ENCODE measurements at places on chromosomes 12 and 14.

DNA sequence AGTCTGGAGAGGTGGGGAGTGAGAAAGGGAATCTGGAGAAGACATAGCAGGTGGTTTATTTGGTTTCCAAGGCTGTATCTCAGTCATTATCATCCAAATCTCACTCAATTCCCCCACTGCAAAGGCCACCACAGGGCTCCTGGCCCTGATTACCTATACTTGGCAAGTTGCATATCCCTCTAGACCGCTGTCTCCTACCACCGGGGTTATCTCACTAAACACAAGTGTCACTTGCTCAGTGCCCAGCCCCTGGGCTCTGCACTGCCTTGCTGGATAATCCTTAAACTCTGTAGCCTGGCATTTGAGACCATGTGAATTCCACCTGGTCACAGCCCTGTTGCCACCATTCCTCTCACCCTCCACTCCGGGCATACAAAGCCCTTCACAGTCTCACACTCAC, 119.0 kb downstream of the RTN1 start:
- DNase-seq: no peak

- DNase-seq: no peak
Observed at GRCh38 chr12:91902860-91903683, 242.6 kb downstream of the BTG1 start.

- no peak for DNase-seq
Observed at GRCh38 chr14:105853089-105853906, 326.9 kb downstream of the TMEM121 start.

DNA sequence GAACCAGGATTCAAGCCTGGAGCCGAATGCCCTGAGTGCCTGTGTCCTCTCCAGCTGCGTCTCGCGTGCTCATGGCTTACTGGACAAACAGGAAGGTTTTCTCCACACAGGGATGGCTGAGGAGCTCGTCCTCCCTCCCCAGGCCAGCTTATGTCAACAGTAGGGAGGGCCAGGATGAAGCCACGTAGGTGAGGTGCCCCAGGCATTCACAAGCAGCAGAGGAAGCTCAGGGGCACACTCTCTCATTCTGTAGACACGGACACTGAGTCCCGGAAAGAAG, 49.3 kb downstream of the TRPV4 start:
- DNase-seq: no peak

GRCh38 chr12:90399357-90399756, 555.6 kb downstream of the CCER1 start:
- no peak for DNase-seq

- DNase-seq: no peak
Observed at GRCh38 chr14:28673056-28673455, 93.5 kb upstream of the FOXG1 start.

DNA sequence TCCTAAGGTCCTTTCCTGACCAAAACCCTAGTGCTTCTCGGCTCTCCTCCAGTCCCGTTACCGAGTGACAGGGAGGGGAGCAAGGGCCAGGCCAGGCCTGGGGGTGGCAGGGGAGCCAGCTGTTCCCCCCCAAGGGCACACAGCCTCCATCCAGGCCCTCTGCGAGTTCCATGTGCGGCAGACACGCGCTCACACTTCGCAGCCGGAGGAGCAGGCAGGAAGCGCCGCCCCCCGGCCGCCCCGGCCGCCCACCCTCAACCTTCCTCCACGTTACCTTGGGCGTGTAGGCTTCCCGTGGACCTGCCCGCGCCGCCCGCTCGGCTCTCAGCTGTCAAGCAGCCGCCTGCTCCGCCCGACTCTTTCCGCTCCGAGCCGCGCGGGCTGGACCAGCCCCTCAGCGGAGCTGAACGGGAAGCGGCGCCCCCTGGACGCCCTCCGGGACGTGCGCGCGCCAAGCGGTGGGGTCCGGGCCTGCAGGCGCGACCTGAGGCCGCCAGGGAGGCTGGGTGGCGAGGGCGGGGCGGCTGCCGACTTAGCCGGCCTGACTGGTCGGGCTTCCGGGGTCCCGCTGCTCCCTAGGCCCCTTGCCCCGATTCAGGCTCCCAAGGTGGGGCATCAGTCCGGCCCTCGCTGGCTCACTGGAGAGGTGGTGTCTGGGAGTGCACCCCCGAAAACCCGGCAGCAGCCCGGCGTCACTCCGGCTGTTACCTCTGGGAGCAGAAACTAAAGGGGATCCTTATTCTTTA, at the start of gene CRACR2A:
Gene CRACR2A (minus strand): TSS at position 369 of the 746 bp plus-strand sequence. CDS start 56,110 bp downstream, outside the sequence.
- peak; percentile 81 for DNase-seq

- peak; percentile 69 for DNase-seq
Observed at GRCh38 chr12:32312049-32312670, 87.2 kb upstream of the FGD4 start.

- DNase-seq: no peak
Observed at GRCh38 chr12:51390891-51391282, 319 bp downstream of the GALNT6 start.

DNA sequence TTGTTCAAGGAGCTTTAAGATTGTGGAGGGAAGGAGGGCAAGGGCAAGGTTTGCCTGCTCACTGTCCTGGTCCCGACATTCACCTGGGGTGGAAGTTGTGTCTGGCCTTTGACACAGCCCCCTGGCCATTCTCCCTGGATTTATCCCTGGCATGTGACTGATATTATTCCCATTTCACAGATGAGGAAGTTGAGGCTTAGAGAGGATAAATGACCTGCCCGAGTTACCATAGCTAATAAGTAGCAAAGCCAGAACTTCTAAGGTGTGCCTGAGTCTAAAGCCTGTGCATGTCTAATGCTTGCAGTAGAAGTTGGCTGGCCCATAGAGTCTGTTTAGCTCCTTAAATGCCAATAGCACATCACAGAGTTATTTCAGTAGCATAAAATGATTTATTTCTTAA, 720 bp upstream of the FGF6 start:
- no peak for DNase-seq

GRCh38 chr14:51922624-51923023, 62.2 kb downstream of the GNG2 start:
- DNase-seq: no peak

- DNase-seq: no peak
Observed at GRCh38 chr14:20682127-20682434, 2.3 kb upstream of the RNASE4 start.

Data from SK-N-DZ (cell line).